ENCODE measurements at places on chromosomes 11 and 22.

- no peak for DNase-seq
Measured at GRCh38 chr22:50600967-50601668, 525 bp downstream of the MAPK8IP2 start.

DNA sequence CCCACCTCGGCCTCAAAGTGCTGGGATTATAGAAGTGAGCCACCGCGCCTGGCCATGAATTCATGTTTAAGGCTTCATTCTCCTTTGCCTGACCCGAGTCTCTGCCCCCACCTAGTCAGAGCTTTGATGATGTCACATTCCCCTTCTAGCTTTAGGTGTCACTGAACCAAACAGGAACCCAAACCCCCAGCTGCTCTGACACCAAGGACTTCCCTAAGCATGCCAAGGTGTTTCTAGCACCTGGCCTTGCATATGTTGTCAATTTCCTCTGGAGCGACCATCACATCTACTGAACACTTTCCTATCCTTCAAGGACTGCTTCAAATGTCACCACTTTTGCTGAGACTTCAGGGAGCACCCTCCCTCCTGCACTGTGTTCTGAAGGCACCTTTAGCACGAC, 2.3 kb downstream of the F2 start:
- DNase-seq: no peak

- no peak for DNase-seq
Measured at GRCh38 chr11:64124147-64124546, 41.8 kb downstream of the MACROD1 start.

GRCh38 chr22:23606204-23607131, 25.7 kb downstream of the DRICH1 start:
- no peak for DNase-seq

GRCh38 chr11:27290261-27291050, 72.6 kb downstream of the CCDC34 start:
- no peak for DNase-seq

DNA sequence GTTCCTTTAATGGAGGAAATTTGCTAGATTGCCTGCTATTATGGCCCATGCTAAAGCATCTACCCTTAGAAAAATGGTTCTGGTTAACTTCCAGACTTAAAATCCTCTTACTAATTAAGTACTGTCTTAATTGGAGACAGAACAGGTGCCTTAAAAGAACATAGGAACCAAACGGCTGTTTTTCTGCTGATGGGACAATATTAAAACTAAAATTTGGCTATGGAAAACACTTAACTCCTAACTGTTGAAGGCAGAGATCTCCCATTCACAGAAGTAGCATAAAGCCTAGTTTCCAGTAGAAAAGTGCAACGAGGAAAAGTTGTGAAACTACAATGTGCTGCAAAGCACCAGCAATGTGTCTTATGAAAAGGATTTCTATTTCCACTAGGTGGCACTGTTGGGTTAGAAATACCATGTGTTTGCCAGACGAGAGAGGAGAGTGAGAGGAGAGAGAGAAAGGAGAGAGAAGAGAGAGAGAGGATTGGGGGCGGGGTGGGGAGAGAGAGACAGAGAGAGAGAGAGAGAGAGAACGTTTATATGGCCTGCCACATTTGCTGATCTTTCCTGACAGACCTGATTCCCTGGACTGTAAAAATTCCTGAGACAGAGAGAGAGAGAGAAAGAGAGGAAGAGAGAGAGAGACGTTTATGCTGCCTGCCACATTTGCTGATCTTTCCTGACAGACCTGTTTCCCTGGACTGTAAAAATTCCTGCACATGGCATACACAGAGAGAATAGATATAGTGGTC, 51.5 kb downstream of the FAM181B start:
- peak; percentile 56 for DNase-seq

GRCh38 chr11:13009476-13009920, 382 bp downstream of the RASSF10 start:
- DNase-seq: no peak

DNA sequence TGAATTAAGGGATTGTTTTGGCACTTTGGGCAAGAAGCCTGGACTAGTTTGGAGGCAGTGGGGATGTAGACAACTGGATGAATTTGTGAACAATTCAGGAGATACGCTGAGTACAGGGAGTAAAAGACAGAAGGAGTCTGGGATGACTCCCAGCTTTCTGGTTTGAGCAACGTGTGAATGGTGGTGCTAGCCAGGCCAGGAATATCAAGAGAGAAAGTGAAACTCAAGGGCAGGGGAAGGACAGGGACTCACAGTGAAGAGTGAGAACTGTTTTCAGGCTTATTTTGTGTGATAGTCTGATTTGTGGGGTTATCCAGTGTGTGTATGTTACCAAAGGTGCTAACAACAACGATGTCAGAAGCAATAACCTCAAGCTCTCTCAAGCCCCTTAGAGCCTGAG, 15.9 kb downstream of the CHRM1 start:
- DNase-seq: no peak

DNA sequence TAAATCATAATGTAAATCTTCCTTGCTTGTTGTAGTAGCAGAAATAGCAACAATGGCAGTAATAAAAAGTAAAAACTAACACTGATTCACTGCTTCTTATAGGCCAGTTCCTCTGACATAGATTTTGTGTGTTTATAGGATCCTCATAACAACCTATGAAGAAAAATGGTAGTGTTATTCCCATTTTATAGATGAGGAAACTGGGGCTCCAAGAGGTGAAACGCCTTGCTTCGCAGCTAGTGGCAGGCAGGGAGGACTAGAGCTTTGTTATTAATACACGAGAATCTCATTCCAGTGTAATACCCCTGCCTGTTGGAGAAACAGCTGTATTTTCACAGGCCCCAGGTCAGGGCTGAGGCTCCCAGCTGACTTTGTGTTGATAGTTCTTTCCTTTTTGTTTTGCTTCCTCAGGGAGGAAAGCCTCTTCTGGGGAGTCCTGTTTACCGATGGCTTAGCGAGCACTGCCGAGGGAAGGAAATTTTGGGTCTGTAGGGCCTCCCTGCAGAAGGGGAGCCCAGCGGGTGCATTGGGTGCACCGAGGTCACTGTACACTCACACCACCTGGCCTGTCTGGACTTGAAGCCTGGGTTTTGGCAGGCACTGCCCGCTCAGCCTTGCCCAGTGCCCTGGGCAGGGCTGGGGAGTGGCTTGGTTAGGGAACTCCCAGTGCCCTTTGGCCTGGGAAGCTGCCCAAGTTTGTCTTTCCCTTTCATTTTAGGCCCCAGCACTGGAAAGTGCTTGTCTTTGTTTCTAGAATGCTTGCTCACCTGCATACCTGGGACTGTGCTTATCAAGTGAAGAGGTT, 13.5 kb downstream of the KIAA1671 start:
- DNase-seq: no peak

- no peak for DNase-seq
Measured at GRCh38 chr11:123051634-123052033, 10.3 kb downstream of the HSPA8 start.

- DNase-seq: no peak
Measured at GRCh38 chr11:17719938-17720795, 796 bp downstream of the MYOD1 start.

DNA sequence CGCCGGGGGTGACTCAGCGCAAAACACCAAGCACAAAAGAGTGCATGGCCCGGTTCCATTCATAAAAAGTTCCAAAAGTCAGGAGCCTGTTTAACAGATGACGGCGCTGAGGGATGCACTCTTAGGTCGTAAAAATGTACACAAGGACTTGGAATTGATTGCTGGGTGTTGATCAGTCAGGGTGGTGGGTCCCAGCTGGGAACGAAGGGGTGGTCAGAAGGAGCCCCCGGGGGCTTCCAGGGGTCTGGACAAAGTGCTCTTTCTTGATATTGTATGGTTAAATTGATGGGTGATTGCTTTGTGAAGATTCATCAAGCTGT, 20.7 kb downstream of the IFITM10 start:
- DNase-seq: no peak

DNA sequence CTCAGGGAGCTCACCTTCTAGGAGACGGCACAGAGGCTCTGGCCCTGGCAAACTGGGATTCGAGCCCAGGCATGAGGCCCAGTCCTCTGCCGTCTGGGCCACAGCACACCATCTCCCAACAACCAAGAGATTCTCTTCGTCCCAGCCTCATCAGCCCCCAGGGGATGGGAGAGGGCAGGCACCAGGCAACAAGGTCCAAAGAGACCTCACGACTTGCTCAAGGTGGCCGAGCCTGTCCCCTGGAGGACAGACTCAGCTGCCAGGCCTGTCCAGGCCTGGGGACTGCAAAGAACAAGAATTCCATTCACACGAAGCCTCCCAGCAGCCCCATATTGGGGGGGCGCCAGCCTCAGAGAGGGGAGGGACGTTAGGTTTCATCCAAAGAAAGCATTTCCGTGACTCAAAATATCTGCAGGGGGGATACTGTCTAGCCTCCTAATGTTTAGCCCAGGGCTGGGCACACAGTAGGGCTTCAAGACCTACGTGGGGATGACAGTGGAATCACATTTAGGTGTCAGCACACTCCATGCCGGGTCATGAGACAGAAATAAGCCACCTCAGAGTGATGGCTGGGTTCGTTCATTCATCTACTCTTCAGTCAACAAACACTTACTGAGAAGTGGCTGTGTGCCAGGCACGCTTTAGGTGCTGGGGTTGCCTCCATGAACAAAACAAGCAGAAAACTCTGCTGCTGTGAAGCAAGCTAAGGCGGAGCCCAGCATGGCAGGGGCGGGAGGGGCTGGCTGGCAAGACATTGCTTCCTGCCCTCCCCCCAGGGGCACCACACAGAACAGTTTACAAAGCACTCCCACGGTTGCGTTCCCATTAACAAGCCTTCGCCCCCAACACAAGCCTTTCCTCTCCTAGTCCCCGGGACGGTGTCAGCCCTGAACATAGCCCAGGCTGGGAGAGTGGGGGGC, 1.2 kb downstream of the CARNS1 start:
- DNase-seq: no peak

- peak; percentile 40 for DNase-seq
Measured at GRCh38 chr11:15976433-15977045, 379.8 kb downstream of the SOX6 start.

DNA sequence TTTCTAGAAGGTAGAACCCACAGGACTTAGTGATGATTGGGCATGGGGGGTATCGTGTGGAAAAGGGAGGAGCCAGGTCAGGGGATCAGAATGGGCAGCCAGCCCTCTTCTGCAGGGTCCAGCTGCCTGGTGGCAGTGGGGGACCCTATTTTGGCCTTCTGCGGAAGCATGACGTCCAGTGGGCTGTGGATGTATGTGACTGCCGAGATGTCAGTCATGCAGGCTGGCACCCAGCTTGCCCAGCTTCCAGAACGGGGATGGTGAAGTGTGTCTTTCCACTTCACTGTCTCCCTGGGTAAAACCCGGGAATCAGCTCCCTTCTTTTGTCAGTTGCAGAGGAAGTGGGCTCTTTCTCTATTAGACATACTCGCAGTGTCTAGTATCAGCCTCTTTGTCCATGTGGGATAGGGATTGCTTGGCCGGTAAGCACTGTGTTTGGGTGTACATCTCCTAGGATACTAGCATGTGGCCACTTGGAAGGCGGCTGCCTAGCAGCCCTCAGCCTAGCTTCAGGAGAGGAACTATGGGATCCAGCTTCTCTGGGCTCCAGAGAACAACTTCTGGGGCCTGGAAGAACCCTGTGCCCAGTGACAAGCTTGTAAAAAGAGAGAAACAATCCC, 51.4 kb downstream of the GRIK4 start:
- DNase-seq: no peak

- no peak for DNase-seq
Measured at GRCh38 chr11:95517453-95517852, 272.1 kb downstream of the FAM76B start.

- no peak for DNase-seq
Measured at GRCh38 chr11:3796346-3796745, 1.0 kb downstream of the NUP98 start.

DNA sequence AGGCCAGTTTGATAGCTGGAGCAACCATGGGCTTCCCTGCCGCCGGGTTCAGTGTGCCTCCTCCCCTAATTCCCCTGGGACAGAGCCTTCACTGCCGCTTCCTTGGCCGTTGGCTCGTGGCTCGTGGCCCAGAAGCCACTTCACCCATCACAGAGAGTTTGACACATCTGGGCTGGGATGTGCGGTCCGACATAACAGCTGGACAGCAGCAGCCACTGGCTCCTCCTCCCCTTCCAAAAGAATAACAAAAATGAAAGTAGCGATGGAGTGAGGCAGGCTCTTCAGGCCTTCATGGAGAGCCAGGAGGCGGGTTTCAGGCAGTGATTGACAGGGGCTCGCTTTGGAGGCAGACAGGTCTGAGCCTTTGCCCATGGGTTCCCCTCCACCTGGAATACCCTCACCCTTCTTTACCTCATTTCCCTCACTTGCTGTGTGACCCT, 8.2 kb downstream of the CREB3L1 start:
- peak; percentile 70 for DNase-seq

GRCh38 chr22:42562684-42563083, 8.9 kb downstream of the SERHL2 start:
- no peak for DNase-seq

GRCh38 chr22:22375576-22376351, 131.2 kb downstream of the VPREB1 start:
- DNase-seq: no peak

DNA sequence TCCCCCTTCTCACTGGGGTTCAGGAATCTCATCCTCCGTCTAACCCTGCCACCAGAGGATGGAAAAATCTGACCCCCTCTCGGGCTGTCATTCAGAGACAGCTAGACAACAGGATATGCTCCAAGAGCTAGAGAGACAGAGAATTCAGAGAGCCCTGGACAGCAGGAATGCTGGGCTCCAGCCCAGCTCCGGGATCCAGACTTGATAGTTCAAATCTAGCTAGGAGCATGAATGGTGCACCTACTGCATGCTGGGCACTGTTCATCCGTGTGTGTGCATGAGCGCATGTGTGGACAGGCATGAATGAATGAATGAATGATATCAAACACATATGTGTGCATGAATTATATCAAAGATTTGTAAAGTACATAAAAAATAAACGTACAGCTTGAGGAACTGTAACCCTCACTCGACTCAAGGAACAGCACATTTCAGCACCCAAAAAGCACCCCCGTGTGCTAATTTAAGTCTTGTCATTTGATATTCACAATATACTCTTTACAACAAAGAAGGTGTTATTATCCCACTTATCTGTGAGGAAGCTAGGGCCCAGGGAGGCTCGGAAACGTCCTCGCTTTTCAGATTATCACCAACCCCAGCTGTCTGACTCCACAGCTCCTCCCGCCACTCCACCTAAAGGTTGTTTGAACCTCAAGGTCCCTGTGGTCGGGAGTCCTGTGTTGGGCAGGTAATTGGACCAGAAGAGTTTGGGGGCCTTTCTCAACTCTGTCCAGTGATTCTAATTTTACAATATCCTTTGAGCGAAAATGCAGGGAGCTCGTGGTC, 640 bp upstream of the VSIG10L2 start:
- DNase-seq: no peak

- DNase-seq: no peak
Measured at GRCh38 chr11:72036687-72037086, 38.0 kb downstream of the IL18BP start.

DNA sequence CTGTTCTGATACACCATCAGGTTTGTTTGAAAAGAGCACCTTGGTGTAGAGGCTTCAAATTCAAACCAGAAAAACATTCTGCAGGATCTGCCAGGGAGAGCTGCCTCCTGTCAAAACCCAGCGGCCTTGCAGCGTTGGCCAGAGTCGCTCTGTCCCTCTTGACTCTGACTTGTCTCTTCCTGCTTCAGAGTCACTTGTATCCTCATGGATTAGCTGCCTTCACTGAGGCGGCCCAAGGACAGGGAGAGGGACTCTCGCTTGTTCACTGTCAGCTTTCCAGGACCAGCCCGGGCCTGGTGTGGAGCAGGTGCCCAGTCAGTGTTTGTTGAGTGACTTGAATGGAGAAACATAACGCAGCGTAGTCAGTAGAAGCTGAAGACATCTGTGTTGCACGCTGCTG, 18.0 kb downstream of the TBC1D22A start:
- no peak for DNase-seq

- DNase-seq: no peak
Measured at GRCh38 chr11:72124046-72124445, 11.5 kb upstream of the FOLR3 start.
